ENCODE measurements at places on chromosomes 3 and 15. TPM values are rescaled to one million over a fixed set of nuclear protein-coding genes. Genes with fewer than 3 reads are reported as not detected.

DNA sequence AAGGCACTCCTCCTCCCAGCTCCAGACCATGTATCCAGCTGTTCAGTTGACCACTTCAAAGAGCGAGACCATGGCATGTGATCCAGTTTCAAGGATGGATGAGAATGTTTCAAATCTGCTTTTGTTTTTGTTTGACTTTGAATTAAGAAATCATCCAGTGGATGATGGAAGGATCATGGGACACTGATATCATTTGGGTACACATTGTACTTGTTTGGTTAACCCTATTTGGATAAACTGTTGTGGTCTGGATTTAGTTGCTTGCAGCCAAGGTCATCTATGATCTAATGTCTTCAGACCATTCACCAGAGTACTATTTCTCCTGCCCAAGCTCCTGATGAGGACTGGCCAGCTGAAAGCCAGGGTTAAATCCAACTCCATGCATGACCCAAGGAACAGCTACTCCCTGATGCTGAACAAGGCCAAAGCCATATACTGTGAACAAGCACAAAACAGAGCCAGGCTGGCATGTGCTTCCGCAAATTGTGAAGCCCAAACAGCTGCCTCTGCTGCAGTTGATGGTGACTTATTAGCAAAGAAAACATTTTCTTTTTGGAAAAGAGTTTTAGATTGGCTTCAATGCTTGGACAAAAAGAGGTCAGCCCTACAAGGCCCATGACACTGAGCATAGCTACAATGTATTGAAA is 5.2 kb upstream of the ADAMTS17 start:
- no peak for DNase-seq
- no peak overlapping the region for H3K27ac ChIP-seq
- H3K4me1 ChIP-seq: no peaks in the 10 kb centered on the region
- no peak overlapping the region for H3K4me3 ChIP-seq

DNA sequence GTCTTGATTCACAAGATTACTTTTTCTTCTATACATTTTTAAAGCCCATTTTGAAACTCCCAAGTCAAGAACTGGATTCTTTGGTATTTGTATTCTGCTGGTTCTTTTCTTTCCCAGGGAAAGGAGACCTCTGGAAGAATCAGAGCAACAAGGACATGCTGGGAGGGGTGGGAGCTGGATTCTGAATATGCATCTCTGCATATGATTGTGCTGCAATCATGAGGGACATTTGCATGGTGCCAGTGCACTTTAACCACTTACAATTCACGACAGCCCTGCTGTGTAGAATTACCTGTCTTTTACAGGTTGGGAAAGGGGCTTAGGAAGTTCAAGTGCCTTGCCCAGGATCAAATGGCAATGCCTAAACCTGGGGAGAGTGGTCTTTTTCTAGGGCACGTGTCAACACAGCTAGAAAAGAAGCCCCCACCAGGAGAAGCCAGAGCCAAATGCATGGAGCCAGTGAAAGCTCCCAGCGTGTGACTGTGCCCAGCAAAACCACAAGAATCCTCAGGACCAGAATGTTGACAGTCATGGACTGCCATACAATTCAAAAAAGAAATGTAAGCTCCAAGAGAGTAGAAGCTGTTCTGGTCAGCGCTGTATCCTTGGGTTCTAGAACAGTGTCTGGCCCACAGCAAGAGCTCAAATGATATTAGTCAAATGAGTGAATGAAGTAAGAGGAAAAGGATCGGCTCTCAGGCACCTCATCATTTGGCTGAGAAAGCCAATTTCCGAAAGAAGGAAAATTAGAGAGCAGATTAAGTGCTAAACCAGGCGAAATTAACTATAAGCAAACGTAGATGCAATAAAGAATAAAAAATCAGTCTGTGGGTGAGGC is 84.5 kb upstream of the MEF2A start:
- H3K27me3 ChIP-seq: no peaks in the 10 kb centered on the region
- no peaks in the 10 kb centered on the region for H3K36me3 ChIP-seq
- H3K27ac ChIP-seq: no peak overlapping the region
- no peak for DNase-seq
- no peak overlapping the region for H3K4me3 ChIP-seq

C3orf85 gene
- not detected for total RNA-seq

GLDN gene
- total RNA-seq: not detected

CX3CR1 gene
- not detected for total RNA-seq

GRCh38 chr3:54518011-54518675 is 395.8 kb downstream of the CACNA2D3 start:
- DNase-seq: no peak
- no peak overlapping the region for H3K4me3 ChIP-seq
- no peaks in the 10 kb centered on the region for H3K4me1 ChIP-seq
- H3K36me3 ChIP-seq: no peaks in the 10 kb centered on the region
- H3K27me3 ChIP-seq: no peaks in the 10 kb centered on the region

- no peak for DNase-seq
- no peaks in the 10 kb centered on the region for H3K27me3 ChIP-seq
- no peaks in the 10 kb centered on the region for H3K4me1 ChIP-seq
Measured at GRCh38 chr15:86772369-86773059, 692.8 kb downstream of the AGBL1 start.

All from endothelial cell of umbilical vein (primary cell).